ENCODE measurements at places on chromosomes 2 and 18. TPM values are rescaled to one million over a fixed set of nuclear protein-coding genes. Genes with fewer than 3 reads are reported as not detected.

Gene FHOD3
- total RNA-seq = not detected

Gene EMX1
- not detected for total RNA-seq

Gene SIX3
- not detected for total RNA-seq

Gene POTEE
- 1.6 TPM for total RNA-seq

Gene LRP2
- total RNA-seq = 0.05 TPM

Gene REG3G
- total RNA-seq = not detected

Gene FBXO36
- 0.36 TPM for total RNA-seq

Gene VWC2L
- total RNA-seq = not detected

DNA sequence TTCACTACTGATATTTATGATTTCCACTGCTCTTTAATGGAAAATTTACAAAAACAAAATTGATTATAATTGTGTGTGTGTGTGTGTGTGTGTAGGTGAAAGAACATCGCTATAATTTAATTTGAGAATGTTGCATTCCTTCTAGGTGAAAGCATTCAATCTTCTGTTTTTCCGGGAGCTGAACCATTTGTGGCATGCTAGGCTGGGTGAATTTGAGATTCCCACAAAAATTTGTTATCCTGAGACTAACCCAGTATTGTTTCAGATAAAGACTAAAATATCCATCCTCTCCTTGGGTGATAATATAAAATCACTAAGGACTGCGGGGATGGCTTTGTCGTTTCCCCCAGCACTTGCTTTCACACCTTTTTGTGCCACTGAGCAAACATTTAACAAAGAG is 911.2 kb upstream of the PIK3C3 start:
- H3K27me3 ChIP-seq = no peaks in the 10 kb centered on the region
- no peak overlapping the region for H3K4me3 ChIP-seq
- no peaks in the 10 kb centered on the region for H3K36me3 ChIP-seq
- DNase-seq = no peak

DNA sequence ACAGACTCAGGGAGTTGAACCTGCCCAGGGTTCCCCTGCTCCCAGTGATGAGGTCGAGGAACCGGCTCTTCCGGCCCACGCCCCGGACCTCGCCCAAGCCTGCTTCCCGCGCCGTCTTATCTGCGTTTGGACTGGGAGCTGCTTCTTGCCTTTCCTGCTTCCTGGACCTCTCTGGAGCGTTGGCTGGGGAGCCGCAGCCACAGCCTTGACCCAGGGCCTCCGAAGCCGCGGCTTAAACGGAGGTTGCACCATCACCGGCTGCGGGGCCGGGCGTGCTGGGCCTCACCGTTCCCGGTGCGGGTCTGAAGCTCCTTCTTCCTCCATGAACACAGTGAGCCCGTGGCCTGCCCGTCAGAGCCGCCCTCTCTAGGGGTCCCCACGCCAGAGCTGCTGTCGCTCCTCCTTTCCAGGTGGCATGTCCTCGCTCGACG is 13.3 kb downstream of the NTSR2 start:
- no peak overlapping the region for H3K4me3 ChIP-seq
- no peaks in the 10 kb centered on the region for H3K4me1 ChIP-seq
- H3K27ac ChIP-seq = no peak overlapping the region
- DNase-seq = no peak
- H3K27me3 ChIP-seq = peaks cover 13% of the 10 kb centered on the region
- no peaks in the 10 kb centered on the region for H3K36me3 ChIP-seq

Gene MAPK4
- total RNA-seq = not detected

- DNase-seq = no peak
- H3K36me3 ChIP-seq = peaks cover 13% of the 10 kb centered on the region
- no peak overlapping the region for H3K27ac ChIP-seq
- peaks cover 29% of the 10 kb centered on the region for H3K4me1 ChIP-seq
- no peaks in the 10 kb centered on the region for H3K27me3 ChIP-seq
Observed at GRCh38 chr2:102282678-102283091, 28.7 kb upstream of the IL1RL1 start.

DNA sequence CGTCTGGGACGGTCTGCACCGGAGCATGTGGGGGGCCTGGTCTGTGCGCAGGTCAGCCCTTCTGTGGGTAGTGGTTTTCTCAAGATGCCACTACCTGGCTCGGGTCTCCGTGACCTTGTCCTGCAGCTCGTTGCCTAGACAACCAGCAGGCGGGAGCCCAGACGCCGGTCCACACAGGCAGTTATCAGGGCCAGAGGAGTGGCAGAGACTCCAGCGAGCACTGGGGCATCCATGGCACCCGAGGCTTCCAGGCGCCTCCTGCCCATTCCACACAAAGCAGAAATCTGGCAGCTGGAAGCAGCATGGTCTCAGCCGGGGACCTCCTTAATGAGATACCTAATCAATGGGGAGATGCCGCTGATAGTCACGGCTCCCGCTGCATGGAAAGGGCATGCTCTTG is 156.1 kb downstream of the FAM210A start:
- DNase-seq = no peak
- peak overlapping the region; percentile 97 for H3K27ac ChIP-seq
- peak overlapping the region; percentile 43 for H3K4me3 ChIP-seq
- no peaks in the 10 kb centered on the region for H3K36me3 ChIP-seq
